ENCODE measurements at places on chromosomes 5 and 9.

GRCh38 chr5:172858511-172858989 is 24.5 kb downstream of the ERGIC1 start:
- DNase-seq, result no peak

- DNase-seq, result peak; percentile 20
Observed at GRCh38 chr9:20570756-20571155, 51.5 kb downstream of the MLLT3 start.

DNA sequence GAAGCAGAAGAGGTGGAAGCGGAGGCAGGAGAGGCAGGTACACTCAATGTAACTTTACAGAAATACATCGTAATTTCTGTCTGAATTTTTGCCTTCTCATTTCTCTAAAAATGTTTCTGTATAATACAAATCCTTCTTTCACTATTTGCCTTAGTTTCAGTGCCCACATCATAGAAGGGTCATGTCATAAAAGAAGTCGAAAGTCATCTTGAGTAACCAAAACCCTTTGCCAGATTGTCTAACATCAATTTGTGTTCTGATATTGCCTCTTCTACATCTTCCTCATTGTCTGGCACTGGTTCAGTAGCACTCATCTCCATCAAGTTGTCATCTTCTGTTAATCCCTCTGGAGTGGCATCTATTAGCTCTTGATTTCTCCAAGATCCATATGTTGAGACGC is 6.2 kb upstream of the CYFIP2 start:
- DNase-seq, result no peak

DNA sequence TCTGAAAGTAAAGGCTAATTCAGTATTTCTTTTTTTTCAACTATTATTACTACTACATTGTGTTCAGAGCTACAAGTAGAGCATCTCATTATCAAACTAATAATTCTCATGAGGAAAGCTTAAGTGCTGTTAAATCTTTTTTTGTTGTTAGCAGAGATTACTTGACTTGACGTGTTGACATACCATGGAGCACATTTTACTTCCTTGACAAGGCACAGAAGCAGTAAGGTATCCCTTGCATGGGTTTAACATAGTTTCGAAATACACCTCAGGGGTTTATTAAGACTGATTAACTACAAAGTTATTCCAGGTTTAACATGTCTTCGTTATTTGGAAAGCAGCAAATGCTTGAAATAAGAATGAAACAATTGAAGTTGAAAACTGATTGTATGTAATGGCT is 7.0 kb downstream of the SPDL1 start:
- no peak for DNase-seq

GRCh38 chr5:177472460-177473442 is 683 bp downstream of the DBN1 start:
- DNase-seq, result no peak

DNA sequence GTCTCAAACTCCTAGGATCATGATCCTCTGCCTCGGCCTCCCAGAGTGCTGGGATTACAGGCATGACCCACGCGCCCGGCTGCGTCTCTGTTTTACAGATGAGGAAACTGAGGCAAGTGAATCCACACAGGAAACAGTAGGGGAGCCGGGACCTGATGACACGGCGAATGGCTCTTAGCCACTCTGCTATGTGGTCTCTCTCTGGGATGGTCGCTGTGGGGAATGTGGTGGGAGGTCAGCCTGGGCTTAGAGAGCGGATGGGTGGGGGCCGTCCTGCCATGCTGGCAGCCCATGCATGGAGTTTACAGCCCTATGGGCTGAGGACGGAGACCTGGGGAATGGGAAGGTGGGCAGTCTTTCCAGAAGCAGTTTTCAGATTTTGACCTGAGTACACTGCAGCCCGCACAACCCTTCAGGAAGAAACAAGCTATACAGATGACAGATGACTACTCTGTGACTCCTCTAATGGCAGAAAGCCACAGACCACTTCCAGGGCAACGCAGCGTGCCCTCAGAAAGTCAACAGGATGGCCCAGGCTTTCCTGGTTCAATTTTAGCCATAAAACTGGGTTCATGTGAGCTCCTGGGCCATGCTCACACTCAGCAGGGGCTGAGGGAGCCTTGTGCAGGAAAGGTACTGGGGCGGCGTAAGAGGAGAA is 136.1 kb upstream of the RAPGEF1 start:
- peak; percentile 28 for DNase-seq

GRCh38 chr9:112050544-112051475 is 124.3 kb downstream of the SUSD1 start:
- DNase-seq, result peak; percentile 87

DNA sequence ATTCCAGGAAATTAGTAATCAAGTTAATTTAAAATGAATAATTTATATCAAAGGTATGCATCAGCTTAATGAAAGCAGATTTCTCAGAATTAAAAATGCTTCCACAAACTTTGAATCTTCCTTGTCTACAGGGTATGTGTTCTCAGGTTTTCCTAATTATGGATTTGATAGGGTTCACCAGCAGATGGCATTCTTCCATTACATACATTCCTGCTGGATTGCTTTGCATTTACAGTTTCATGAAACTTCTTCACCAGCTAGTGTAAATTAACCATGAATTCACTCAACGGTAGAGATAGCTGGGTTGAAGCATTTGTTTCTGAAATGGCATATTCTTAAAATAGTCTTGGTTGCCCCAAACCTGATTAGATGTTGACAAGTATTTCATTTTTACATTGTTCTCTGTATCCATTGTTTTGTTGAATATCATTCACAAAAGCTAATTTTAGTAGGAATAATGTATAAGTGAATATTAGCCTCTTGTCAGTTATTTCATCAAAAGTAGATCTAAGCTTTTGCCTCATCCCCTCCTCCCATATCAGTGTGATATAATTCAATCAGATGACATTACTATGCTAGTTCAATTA is 68.7 kb upstream of the WDR41 start:
- peak; percentile 62 for DNase-seq

- DNase-seq, result no peak
Observed at GRCh38 chr5:98957307-98957706, 28.5 kb upstream of the CHD1 start.

DNA sequence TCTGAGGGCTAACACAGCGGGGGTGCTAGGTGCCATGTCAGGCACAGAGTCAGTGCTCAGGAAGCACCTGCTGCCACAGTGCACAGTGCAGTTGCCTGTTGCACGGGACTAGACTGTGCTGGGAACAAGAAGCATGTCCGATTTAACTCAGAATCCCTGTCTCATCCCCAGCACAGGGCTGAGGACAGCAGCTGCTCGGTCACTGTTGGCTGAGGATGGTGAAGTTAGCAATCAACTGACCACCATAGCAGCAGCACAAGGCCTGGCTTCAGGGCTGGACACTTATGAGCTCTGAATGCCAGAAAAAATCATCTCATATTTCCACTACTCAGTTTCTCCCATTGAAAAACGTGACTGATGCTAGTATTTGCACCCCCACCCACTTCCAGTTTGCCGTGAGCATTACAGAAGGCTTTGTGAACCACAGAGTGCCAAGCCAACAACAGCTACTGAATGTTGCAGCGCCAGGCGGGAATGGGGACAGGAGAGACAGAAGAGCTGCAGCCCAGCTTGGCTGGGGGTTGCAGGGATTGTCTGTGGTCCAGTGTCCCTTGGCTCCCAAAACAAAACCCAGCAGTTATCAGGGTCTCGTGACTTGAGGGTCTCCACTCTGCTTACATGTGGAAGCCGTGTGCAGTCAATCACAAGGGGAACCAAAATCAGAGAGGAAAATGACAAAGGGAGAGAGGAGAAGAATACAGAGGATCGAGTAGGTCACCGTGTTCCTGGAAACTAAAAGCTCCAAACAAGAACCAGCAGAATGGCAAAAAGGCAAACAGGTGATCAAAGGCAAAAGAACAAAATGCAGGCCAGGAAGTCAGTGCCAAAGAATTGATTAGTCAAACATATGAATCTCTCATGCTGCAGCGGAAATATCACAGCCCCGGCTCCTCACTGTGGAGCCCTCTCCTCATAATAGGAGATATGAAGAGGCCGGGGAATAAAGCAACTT is 155.6 kb downstream of the CRB2 start:
- DNase-seq, result no peak

GRCh38 chr5:130425424-130425823 is 521.2 kb downstream of the CHSY3 start:
- DNase-seq, result no peak

DNA sequence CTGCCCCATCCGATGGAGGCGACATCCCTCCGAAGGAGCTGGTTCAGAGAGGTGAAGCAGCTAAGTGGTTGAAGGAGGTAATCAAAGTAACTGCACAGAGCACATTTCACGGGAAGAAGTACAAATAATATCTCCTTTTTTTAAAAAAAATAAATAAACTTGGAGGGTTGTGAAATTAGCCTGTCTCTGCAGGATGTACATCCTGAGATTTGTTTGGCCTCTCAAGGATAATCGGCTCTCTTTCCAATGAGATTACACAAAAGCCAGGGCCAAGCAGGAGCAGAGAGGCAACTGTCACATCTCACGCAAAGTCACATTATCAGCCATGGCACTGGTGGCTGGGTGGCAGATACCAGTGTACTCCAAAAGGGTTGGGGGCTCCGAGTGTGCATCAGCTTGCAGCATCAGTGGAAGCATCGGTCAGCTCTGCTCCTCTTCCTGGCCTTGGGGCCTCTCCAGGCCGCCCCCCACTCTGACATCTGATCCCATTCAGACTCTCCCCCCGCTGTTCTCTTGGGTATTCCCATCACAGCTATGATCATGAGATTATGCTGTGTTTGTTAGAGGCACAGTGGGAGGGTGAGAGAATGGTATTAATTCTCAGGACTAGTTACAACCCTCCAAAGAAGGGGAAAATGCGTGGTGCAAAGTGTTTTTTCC is 109.9 kb downstream of the UGCG start:
- DNase-seq, result no peak

- peak; percentile 99 for DNase-seq
Observed at GRCh38 chr9:89686126-89686525, 81.3 kb downstream of the GADD45G start.

DNA sequence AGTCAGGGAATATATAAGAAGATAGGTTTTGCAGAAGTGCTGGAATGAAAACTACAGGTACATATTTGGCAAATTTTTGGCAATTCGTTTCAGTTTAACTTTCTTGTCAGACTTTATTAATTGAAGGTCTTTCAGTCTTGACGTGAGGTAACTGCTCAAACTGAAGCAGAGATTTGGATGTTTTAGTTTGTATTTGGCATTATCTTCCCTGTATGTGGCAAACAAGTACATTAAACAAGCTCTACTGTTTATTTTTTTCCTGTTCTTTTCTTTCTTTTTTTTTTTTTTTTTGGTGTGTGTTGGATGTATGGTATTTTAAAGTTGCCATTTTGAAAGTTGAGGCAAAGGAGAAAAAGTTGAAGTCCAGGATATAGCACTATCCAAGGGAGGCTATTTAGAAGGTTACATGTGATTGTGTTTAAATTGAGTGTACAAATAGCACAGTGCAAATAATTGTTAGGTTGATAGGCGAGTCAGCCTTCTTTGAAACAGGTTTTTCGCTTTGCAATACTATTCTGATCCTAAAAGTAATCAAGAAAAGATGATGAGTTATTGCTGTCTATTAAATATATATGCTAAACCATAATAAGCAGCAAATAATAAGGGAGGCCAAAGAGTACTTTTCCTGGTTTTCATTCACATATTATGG is 2.2 kb downstream of the PBX3 start:
- DNase-seq, result no peak

DNA sequence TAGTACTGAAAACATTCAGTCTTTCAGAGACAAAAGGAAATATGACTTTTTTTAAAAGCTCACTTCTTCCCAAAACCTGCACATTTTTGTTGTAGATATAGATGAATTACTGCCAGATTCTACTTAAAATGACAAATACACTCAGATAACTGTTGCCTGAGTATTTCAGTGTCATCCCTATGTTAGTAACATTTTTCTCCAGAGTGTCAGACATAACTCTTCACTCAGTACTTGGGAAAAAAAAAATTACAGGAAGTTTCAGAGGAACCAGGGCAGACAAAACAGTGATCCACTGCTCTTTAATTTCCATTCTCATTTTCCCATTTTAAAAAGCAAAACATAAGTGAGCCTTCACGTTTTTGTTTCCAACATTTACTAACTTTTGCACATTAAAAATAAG is 79.3 kb upstream of the ITGA1 start:
- DNase-seq, result no peak

- no peak for DNase-seq
Observed at GRCh38 chr5:127561254-127561653, 43.8 kb downstream of the PRRC1 start.

DNA sequence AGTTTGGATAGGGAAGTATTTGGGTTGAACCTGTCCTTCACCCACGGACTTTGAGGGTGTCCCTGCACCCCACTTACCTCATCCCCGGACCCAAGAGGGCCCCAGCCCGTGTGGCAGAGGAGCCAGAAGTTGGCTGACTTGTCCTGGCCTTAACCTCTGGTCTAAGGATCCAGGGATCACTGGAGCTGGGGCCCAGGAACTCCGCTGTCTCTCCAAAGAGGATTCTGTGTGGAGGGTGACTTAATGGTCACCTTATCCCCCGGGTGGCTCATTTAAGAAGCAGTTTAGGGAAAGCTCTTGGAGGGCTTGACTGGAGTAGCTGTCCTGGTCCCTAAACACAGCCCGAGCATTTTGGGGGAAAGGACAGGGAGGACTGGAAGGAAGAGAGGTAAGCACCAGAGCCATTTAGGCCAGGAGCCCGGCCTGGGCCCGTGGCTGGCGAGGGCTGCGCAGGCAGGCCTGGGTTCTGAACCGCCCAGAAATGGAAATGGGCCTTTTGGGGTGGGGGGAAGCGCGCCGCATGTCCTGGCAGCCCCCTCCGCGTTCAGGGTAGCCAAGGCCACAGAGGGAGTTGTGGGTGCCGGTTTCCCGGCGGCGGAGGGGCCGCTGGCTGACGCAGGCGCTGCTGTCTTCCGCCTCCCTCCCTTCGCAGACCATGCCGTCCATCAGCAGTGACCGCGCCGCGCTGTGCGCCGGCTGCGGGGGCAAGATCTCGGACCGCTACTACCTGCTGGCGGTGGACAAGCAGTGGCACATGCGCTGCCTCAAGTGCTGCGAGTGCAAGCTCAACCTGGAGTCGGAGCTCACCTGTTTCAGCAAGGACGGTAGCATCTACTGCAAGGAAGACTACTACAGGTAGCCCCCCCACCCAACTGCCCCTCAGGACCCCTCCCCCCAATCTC is 2.0 kb downstream of the LHX2 start:
- DNase-seq, result no peak

GRCh38 chr9:73215249-73215648 is 63.6 kb downstream of the ANXA1 start:
- no peak for DNase-seq

- DNase-seq, result no peak
Observed at GRCh38 chr5:59559323-59559722, 334.2 kb downstream of the PDE4D start.

DNA sequence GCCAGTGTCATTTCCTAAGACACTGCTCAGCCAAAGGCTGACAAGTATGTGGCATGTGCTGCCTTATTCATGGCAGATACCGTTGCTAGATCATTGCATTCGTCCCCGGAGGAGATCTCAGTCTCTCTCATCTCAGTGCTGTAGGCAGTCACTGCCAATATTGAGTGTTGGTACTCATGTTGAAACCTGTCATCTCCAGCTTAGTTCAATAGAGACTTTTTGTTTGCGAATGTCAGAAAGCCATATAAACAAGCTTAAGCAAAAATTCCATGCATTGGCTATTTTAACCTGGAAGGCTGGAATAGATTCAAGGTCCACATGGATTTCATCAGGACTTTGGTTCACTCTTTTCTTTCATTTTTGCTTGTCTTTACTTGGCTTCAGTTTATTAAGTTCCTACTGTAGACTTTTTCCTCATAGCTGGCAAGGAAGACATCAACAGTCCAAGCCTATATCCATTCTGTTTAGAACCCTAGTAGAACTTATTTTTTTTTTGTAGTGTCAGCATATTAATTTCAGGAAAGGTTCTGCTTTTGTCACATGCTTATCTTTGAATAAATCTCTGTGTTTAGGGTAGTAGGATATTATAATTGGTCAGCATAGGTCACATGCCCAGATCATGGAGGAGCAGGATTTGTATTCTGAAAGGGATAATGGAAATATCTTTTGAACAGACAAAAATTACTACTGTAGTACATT is 66.8 kb downstream of the FCHO2 start:
- DNase-seq, result peak; percentile 25
